ENCODE measurements at places on chromosomes 11 and 22.

GRCh38 chr22:32803738-32804435, 2.4 kb downstream of the TIMP3 start:
- no peak for DNase-seq

GRCh38 chr11:78050964-78051831, 12.5 kb upstream of the THRSP start:
- DNase-seq: no peak

DNA sequence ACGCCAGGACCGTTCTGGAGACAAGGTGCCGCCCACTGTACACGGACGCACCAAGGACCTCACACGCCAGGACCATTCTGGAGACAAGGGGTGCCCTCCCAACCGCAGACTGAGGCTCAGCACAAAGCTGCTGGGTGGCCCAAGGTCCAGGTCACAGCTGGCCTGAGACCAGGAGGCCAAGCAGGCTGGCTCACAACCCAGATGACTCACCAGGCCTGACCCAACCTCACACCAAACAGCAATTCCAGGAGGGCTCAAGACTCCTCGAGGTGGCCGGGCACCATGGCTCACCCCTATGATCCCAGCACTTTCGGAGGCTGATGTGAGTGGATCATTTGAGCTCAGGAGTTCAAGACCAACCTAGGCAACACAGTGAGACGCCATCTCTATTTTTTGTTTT, 14.8 kb downstream of the BRD1 start:
- DNase-seq: no peak

DNA sequence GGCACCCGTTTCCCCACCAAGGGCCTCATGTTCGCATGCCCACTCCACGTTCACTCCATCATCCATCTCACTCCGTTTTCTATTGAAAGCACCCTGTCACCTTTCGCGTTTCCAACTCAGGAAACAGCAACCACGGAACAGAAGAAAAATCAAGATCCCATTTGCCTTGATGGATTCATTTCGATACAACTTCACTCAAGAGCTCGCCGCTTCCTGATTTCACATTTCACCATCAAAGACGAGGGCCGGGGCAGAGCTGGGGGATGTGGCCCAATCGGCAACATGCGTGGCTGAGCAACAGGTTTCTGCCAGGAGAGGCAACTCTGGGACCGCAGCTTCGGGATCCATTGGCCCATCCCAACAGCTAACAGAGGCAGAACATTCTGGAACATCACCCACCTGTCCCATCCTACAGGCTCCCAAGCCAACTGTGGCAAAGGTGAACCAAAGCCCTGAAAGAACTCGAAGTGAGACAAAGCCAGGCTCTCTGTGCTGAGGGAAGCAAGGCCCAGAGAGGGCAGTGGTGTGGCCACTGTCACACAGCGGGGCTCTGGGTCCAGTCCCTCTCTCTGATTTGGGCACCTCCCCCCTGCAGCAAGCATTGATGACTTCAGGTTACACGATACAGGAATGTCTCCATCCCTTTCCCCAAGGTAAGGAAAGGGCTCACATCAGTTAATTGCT, 36.2 kb upstream of the CD5 start:
- DNase-seq: peak; percentile 68

DNA sequence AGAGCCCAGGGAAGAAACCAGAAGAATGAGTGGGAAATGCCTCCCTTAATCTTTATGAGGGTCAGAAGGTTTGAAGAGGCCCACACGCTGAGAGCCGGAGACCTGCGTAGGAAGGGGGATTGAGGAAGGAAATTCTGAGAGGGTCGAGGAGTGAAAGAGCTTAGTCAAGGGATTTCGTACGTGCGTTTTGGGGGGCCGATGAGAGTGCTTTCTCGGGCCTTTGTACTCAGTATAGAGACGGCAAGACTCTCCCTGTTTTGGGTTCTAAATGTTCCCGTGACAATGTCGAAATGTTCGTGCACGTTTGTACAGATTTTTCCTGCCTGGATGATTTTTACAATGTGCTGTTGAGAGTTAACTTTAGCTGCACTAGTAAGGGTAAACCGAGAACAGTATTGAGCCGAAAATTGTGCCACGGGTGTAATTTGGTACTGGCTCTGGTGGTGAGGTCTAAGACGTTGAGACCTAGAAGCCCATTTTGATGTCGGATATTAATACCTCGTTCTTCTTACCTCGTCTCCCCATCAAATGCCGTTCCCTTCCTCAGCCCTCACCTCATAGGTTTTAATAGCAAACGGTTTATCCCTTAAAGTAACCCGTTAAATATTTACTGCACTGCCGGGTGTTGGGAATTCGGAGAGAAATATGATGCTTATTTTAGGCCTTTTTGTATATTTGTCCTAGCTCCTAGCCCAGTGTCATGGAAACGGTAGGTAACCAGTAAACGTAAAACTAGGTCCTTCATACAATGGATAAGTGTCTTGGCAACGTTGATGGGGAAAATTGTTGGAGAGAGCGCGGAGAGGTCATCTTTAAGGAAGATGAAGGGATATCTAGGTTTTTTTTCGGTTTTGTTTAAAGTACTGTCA, 734 bp downstream of the C11orf58 start:
- DNase-seq: no peak

DNA sequence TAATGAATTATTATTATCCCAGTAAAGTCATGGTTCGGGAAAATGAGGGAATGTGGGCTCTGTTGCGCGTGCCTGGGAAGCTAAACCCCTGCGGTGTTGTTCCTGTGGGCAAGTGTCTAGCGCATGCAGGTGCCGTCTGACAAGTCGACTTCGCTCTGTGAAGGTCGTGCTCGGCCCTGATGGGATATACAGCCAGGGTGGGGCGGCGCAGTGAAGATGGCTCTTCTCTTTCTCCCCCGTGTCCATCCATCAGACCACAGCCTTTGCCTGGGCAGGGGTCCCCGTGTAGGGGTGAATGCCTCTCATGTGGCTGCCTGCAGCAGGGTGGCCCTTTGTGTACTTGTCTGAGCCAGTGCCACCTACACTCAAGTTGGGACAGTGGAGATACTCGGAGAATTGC, 12.8 kb upstream of the TRMU start:
- DNase-seq: no peak

- no peak for DNase-seq
These were observed 309.9 kb downstream of the BRD1 start for GRCh38 chr22:49517667-49518185.
